Stimulated activated CD8-positive, alpha-beta memory T cell treated with anti-CD3 and anti-CD28 coated beads, Interleukin-12 subunit alpha, Interleukin-12 subunit beta, amount 100 ng/mL, for 4 hours (primary cell): ENCODE measurements at places on chromosomes 4 and X.

- no peak for DNase-seq
Observed at GRCh38 chr4:74237425-74237966, 70.8 kb upstream of the EPGN start.

DNA sequence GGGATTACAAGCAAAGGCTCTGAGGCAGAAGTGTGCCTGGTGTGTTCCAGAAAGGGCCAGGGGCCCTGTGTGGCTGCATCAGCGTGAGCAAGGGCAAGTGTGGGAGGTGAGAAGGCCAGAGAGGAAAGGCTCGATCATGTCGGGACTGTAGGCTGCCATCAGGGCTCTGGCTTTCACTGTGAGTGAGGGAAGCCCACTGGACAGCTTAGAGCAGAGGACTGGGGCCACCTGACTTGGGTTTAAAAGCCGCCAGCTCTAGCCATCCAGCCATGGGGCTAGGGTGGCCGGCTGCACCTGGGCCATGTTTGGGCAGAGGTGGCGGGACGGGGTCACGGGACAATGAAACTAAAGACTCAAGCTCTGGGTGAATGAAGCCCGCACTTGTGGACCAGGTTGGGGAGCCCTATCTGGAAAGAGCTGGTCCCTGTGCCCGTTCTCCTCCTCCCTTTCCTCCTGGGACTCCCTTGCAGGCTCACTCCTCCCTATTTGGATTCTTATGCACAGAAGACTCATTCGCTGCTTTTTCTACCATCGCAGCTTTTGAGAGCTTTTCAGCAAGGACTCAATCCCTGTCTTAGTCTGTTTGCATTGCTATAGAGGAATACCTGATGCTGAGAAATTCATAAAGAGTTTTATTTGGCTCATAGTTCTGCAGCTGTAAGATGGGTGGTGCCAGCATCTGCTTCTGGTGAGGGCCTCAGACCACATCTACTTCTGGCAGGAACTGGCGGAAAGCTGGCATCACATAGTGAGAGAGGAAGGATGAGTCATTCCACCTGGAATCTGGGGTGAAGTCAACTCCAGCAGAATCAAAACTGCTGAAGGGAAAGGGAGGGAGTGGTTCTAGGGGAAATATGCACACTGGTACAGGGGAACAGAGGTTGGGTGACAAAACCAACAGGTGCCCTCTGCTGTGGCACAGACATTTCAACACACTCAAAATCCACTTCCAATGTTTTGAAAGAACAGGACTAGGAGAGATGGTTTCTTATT lies 15.3 kb downstream of the CTAG1B start:
- no peak for DNase-seq

DNA sequence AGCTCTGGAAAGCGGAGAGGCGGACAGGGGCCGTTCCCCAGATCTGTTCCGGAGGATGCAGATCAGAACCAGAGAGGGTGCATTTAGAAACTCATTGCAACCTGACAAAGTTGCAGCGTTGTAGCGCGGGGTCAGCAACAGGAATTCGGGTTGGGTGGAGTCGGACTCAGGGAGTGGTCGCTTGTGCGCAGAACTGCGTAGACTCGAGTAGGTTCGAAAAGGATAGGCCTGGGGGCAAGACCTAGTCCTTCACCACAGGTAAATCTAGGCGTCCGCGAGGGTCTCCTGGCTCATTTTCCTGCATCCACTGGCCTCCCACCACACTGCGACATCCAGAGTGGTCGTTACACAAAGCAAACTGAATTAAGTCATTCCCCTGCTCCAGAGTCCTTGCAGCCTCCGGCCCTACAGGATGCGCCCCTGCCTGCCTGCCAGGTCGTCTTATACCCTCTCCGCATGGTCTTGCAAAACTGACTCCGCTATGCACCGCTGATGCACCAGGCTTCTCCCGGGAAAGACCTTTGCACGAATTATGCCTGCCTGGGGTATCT lies 4.7 kb upstream of the ZNF518B start:
- DNase-seq = no peak

DNA sequence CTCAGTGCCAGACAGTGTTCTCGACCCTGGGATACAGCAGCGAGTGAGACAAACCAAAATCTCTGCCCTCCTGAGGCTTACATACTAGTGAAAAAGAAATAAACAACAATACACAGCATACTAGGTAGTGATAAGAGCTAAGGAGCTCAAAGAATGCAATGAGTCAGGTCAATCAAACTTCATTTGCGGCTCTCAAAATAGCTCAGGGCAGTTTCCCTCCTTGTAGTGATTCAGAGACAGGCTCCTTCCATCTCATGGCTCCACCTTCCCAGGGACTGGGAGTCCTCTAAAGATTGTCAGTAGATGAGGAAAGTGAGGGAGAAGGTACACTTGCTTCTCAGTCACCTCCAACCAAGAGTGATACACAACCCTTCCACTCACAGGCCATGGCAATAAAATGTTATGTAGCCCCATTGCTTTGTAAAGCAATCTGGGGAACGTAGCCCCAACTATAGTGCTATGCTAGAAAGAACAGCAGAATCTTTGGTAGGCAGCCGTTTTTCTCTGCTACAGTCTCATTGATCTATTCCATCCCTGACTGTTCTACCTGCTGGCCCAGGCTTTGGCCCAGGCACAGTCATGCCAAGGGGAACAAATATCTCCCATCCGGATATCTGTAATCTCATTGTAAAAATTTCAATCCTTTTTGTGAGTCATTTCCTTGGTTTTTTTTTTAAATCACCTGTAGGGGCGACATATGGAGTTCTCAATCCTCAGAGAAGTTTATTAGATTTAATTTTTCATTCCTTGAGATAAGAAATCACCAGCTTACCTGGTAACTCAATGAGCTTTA lies 183.1 kb upstream of the S100G start:
- DNase-seq = no peak

- no peak for DNase-seq
Observed at GRCh38 chrX:57573754-57574153, 18.1 kb upstream of the ZXDB start.

GRCh38 chr4:111632641-111633151 lies 512.6 kb upstream of the FAM241A start:
- DNase-seq = no peak

DNA sequence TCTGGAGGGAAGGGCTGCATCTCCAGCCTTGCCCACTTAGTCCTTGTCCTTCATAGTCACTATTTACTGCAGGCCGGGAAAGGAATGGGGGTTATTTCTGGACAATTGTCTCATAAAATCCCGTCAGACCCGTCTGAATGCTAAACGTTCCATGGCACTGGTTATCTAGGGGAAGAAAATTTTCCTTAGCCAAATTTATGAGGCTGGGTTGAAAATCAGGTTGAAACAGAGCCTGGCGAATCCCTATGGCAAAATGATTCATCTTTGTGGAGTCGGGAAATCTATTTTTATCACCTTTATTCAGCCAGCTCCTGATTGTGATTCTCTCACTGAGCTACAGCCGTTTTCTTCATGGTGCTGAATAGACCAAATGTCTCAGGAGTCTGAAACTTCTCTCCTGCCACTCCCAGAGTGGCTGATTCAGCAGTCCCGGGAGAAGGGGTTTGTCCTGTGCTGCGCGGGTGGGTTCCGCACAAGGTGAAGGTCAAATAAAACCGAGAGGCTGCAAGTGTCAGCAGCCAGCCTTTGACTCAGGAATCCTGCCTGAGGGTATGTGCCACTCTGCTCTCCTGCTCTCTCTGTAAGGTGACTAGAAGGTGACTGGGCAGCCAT lies 1.0 kb downstream of the LIMCH1 start:
- DNase-seq = no peak

- DNase-seq = no peak
Observed at GRCh38 chr4:121765971-121766538, 1.1 kb upstream of the SMIM43 start.

- DNase-seq = no peak
Observed at GRCh38 chr4:142983065-142983464, 137.0 kb upstream of the INPP4B start.

GRCh38 chrX:148380107-148380506 lies 120.3 kb upstream of the AFF2 start:
- DNase-seq = no peak
